ENCODE measurements at places on chromosomes 13 and 19.

- DNase-seq = no peak
Observed at GRCh38 chr13:111652676-111653075, 332.2 kb downstream of the TEX29 start.

GRCh38 chr13:74032325-74032724 lies 101.9 kb downstream of the KLF12 start:
- DNase-seq = no peak

GRCh38 chr19:16851031-16851712 lies 22.0 kb downstream of the SIN3B start:
- DNase-seq = no peak

DNA sequence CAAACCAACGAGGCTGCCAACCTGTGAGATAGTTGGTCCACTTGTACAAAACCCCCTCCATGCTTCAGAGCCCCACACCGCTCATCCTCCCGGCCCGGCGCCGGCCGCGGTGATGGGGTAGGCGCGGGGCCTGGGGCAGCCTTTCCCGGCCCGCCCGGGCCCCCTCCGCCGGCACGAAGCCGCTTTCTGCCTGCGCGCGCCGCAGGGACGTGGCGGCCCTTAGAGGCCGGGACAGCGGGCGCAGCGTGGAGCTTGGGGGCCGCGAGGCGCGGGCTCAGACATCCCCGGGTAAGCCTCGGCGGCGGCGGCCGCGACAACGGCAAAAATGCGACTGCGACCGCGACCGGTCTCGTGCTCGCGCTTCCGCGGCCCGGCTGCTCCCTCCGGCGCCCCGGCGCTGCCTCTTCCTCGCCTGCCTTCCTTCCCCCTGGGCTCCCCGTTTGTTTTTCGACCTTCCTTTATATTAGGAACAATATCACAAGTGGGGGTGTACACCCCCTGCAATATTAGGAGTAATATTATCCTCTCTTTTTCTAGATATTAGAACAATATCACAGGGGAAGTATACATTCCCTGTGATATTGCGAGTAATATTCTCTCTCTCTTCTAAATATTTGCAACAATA lies 53.9 kb upstream of the CEACAM21 start:
- DNase-seq = no peak

GRCh38 chr13:40992678-40993518 lies 26.2 kb downstream of the ELF1 start:
- peak; percentile 13 for DNase-seq

DNA sequence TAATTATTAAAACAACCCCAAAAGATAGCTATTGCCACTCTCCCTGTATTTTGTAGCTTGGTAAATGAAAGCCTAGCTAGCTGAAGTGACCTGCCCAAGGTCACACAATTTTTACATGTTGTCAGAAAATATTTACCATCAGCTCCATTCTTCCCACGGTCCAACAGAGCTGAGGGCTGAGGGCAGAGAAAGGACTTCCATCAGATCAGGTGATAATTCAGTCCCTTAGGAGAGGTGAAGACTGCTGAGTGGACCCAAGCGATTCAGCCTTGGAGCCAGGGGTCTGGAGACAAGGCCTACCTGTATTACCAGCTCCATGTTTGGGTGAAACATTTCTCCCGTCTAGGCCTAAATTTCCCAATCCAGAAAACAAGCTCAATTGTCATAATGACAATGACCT lies 149.5 kb upstream of the TSHZ3 start:
- DNase-seq = no peak

- DNase-seq = no peak
Observed at GRCh38 chr19:55096061-55096701, 20.5 kb downstream of the EPS8L1 start.

DNA sequence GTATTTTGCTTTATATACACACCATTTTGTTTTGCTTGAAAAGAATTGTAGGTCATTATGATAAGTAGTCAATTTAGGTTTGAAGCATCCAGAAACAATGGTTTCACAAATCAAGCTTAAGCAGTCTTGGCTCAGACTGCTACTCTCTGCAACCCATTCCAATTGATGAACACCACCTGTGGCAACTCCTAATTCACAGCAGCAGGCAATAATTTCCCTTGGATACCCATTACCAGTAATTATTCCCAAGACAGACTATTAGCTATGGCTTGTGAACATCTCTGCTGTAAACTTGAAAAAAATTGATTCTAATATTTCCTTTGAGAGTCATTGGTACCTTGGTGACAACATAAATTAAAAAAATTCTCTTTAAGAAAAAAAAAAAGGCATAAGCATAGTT lies 299.3 kb upstream of the SLITRK6 start:
- DNase-seq = no peak

GRCh38 chr13:111491659-111492058 lies 171.2 kb downstream of the TEX29 start:
- DNase-seq = no peak

DNA sequence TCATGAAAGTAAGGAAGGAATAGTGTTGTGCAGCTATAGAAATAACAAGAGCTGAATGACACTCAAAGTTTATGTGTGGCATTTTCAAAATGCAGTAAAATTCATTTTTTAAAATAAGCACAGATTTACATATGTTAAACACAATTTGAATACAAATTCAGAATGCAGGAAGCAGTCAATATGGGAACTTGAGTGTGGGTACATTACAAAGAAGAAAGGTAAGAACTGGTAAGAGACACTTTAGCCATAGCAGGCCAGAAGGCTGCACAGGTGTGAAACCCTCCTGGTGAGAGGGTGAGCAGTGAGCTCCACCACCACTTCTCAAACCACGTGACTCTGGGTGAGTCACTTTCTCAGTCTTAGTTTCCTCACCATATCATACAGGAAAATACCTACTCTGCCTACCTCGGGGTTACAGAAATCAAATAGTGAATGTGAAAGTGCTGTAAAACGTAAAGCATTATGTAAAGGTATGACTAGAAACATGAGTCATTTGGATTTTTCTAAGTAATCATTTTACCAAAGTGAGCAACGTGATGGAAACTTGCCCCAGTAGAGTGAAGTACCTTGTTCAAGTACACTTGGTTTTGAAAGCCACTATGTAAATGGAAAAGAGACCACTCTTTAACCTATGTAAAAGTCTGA lies 40.5 kb downstream of the USP12 start:
- peak; percentile 95 for DNase-seq

DNA sequence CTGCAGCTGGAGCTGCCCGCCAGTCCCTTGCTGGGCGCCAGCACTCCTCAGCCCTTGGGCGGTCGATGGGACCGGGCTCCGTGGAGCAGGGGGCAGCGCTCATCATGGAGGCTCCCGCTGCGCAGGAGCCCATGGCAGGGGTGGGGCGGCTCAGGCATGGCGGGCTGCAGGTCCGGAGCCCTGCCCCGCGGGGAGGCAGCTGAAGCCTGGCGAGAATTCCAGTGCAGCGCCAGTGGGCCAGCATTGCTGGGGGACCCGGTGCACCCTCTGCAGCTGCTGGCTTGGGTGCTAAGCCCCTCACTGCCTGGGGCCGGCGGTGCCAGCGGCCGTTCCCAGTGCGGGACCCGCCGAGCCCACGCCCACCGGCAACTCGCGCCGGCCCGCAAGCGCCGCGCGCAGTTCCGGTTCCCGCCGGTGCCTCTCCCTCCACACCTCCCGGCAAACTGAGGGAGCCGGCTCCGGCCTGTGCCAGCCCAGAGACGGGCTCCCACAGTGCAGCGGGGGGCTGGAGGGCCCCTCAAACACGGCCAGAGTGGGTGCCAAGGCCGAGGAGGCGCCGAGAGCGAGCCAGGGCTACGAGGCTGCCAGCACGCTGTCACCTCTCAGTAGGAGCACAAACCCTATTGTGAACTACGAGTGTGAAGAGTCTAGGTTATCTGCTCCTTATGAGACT lies 687.1 kb downstream of the PCDH17 start:
- DNase-seq = no peak

- peak; percentile 87 for DNase-seq
Observed at GRCh38 chr13:20401931-20402856, 123.5 kb downstream of the CRYL1 start.

GRCh38 chr19:38850976-38851621 lies 1.3 kb upstream of the HNRNPL start:
- no peak for DNase-seq

Measured in foreskin keratinocyte (primary cell).